ENCODE measurements at places on chromosomes 6 and 20. TPM values are rescaled to one million over a fixed set of nuclear protein-coding genes. Genes with fewer than 3 reads are reported as not detected.

GRCh38 chr20:38970302-38970701, 8.2 kb downstream of the DHX35 start:
- DNase-seq = no peak

Gene NANP
- polyA plus RNA-seq = 6.7 TPM

Gene SIRPB2
- not detected for polyA plus RNA-seq

Gene BRPF3
- polyA plus RNA-seq = 13.9 TPM
